ENCODE measurements at places on chromosomes 7 and 10. TPM values are rescaled to one million over a fixed set of nuclear protein-coding genes. Genes with fewer than 3 reads are reported as not detected.

GRCh38 chr10:129892548-129893052, 71.5 kb downstream of the EBF3 start:
- no peak for DNase-seq

DNA sequence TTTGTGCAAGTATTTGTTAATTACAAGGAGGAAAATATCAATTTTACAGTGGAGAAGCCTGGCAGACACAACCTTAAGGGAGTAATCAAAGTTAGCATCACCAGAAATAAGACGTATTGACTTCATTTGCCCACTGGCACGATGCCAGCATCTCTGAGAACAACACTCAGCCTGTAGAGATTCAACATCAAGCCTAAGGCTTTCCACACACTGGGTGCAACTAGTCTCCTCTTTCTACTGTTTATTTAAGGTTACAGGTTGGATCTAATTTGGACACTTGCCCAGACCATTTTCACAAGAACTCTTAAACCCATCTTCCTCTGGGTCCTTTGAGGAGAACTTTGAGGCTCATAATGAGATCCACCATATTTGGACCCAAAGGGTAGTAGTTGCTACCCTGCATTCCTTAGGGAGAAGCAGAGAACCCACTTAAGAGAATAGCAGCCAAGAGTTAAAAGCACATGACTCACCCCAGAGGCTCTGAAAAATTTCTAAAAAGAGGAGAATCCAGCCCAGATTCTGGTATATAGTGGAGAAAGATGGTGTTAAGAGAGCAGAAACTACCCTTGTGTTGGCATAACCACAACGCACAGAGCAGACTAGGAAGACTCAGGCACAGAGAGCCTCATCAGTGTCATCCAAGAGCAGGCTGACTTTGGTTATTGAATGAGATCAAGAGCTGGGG, 97.3 kb downstream of the CCDC71L start:
- no peak for DNase-seq

DNA sequence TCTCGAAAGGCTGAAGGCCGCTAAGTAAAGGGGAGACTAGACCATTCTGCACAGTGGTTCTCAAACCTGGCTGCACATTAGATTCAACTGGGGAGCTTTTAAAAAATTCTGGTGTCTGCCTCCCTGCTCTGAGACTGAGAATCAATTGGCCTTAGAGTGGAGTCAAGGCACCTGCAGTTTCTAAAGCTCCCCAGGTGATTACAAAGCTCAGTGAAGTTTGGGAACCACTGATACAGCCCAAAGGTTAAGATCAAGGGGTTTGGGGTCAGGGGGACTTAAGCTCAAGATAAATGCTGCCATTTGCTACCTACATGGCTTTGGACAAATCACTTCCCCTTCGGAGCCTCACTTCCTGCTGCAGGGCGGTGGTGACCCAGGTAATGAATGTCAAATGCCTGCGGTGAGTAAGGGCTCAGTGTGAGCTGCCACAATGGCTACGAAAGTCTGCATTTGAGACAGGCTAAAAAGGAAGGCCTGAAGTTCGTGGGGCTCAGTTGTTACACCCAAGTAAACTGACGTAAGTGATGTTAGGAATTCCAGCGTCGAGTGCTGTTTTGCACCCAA, 72.3 kb downstream of the TLL2 start:
- DNase-seq: no peak

- no peak for DNase-seq
These were observed 12.0 kb downstream of the DENND10 start for GRCh38 chr10:119115926-119116325.

GRCh38 chr10:122490268-122490667, 28.9 kb downstream of the HTRA1 start:
- DNase-seq: no peak

- no peak for DNase-seq
These were observed 719.0 kb downstream of the GRM8 start for GRCh38 chr7:126533715-126534114.

DNA sequence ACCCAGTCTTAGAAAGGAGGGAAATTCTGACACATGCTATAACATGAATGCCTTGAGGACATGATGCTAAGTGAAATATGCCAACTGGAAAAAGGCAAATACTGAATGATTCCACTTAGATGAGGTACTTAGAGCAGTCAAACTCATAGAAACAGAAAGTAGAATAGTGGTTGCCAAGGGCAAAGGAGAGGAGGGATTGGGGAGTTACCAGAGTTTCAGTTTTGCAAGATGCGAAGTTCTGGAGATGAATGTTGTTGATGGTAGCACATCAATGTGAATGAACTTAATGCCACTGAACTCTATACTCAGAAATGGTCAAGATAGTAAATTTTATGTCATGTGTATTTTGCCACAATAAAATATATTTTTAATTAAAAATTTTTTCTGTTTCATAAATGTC, 38.9 kb downstream of the DRGX start:
- no peak for DNase-seq

DNA sequence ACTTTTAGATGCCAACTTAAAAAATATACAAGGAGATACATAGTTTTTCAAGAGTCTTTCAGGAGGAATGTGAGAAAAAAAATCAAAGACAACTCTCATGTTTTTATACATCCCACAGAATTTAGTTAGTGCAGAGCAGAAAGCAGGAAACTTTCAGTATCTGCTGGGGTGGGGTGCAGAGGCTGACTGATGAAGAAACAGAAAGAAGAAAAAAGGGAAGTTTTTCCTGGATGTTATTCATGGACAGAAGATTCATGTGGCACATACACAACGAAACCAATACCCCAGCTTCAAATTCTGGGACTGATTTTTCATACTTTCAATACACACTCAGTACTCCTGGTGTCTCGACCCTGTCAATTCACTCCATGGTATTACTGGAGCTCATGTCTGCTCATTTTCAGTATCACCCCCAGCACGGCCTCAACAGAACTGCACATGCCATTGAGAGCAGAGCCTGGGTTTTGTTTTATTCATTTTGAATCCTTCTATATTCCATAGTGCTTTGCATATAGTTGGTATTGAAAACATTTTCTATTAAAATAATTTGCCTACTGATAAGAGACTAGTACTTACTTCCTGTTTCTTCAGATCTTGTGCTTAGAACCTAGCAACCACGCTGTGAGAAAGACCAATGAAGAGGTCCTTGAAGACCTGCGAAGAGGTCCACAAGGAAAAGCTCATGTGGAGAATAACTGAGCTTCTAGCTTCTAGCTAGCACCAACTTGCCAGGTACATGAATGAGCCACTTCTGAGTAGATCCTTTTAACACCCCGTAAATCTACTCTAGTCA, 49.0 kb downstream of the NDUFB2 start:
- DNase-seq: no peak

The CYP26A1 gene
- not detected for total RNA-seq

The CDC14C gene
- 0.18 TPM for total RNA-seq

The PDE1C gene
- 23.3 TPM for total RNA-seq

The MALRD1 gene
- total RNA-seq: 4.5 TPM

The PNLIPRP1 gene
- 1.2 TPM for total RNA-seq

The WNT8B gene
- total RNA-seq: not detected

The COPS6 gene
- 76.2 TPM for total RNA-seq

The TAS2R41 gene
- total RNA-seq: not detected

The MET gene
- total RNA-seq: 60.7 TPM

All from sciatic nerve (tissue), 2 donors.